Nephron progenitor cell (in vitro differentiated cells): ENCODE measurements at places on chromosomes 4 and X.

- no peaks in the 10 kb centered on the region for H3K27me3 ChIP-seq
- peaks cover 9% of the 10 kb centered on the region for H3K4me1 ChIP-seq
- H3K27ac ChIP-seq = peak overlapping the region; percentile 14
- no peak overlapping the region for H3K4me3 ChIP-seq
Measured at GRCh38 chr4:173264684-173265185, 69.4 kb downstream of the HMGB2 start.

- DNase-seq = no peak
- H3K27me3 ChIP-seq = no peaks in the 10 kb centered on the region
- no peaks in the 10 kb centered on the region for H3K36me3 ChIP-seq
- H3K4me1 ChIP-seq = no peaks in the 10 kb centered on the region
- H3K4me3 ChIP-seq = no peak overlapping the region
Measured at GRCh38 chrX:154607370-154607769, 11.7 kb downstream of the CTAG1B start.

DNA sequence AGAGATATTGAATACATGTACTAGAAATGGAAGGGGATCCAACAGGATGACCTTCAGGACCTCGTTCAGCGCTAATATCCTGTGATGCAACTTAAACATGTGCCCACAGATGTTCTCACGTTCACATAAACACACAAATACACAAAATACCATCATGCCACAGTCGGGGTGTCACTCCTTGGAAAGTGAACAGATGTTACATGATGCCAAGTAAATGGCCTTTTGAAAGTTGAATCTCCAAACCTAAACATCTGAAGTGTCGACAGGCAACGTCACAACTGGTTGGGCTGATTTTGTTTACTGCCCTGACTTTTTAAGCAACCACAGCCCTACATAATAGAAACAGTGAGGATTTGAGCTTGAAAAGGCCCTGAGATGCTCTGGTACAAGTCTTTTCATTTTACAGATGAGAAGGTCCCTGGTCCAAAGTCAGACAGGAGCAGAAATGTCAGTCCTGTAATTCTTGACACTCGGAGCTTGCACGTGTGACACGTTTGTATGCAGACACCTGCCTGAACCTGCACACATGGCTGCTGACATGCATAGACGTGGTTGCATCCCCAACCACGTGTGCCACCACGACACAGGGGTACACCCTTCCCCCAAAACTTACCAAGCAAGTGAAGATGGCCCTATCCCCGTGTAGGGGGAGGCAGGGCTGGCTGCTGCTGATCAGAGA is 23.5 kb upstream of the BCORL1 start:
- H3K36me3 ChIP-seq = no peaks in the 10 kb centered on the region
- peaks cover 27% of the 10 kb centered on the region for H3K27me3 ChIP-seq
- peak overlapping the region; percentile 41 for H3K4me3 ChIP-seq
- peaks cover 69% of the 10 kb centered on the region for H3K4me1 ChIP-seq

DNA sequence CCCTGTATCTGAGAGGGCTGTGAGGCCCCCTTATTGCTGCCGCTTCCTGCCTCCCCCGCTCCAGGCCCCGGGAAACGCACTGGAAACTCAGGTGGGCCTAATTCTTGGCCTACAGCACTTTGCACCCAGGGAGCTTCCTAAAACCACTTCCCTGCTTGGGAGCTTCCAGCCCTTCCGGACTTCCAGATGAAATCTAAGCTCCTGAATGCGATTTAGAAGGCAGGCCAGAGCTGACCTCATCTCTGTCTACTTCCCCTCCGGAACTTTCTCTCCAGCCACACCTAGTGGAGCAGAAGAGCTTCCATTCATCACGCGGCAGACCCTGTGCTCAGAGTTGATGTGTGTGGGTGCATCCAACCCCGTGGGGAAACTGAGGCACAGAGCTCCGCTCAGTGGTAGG is 84.2 kb downstream of the SORCS2 start:
- H3K27me3 ChIP-seq = peaks cover 13% of the 10 kb centered on the region
- peak overlapping the region; percentile 45 for H3K27ac ChIP-seq
- H3K36me3 ChIP-seq = peaks cover 4% of the 10 kb centered on the region
- H3K4me1 ChIP-seq = peaks cover 84% of the 10 kb centered on the region
- no peak for DNase-seq

- peaks cover 6% of the 10 kb centered on the region for H3K4me1 ChIP-seq
- H3K4me3 ChIP-seq = no peak overlapping the region
- H3K27me3 ChIP-seq = no peaks in the 10 kb centered on the region
- DNase-seq = no peak
- no peaks in the 10 kb centered on the region for H3K36me3 ChIP-seq
Measured at GRCh38 chrX:50865311-50865710, 45.2 kb upstream of the BMP15 start.

- H3K4me3 ChIP-seq = no peak overlapping the region
- no peak for DNase-seq
- no peaks in the 10 kb centered on the region for H3K36me3 ChIP-seq
- H3K27me3 ChIP-seq = no peaks in the 10 kb centered on the region
- no peaks in the 10 kb centered on the region for H3K4me1 ChIP-seq
- no peak overlapping the region for H3K27ac ChIP-seq
Measured at GRCh38 chr4:86386817-86387415, 27.1 kb upstream of the MAPK10 start.

DNA sequence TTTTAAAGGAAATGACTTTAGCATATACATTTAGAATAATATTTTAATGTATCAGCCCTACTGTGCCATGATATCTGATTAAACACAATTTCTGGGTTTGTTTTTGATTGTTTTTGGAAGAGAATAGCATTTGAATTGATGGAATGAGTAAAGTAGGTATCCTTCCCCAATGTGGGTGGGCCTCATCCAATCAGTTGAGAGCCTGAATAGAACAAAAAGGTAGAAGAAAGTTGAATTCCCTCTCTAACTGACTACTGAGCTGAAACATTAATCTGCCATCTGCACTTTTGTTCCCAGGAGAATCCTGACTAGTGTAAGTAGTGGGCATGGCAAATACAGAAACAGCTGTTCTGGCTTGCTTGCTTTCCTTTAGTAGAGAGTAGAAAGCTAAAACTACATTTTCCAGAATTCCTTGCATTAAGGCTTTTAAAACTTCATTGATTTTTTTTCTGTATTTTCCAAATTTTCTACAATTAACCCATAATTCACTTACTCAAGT is 9.7 kb upstream of the SEC24D start:
- peaks cover 9% of the 10 kb centered on the region for H3K4me1 ChIP-seq
- H3K27me3 ChIP-seq = peaks cover 2% of the 10 kb centered on the region
- no peak for DNase-seq
- no peak overlapping the region for H3K27ac ChIP-seq
- no peak overlapping the region for H3K4me3 ChIP-seq

GRCh38 chr4:173466101-173466500 is 63.9 kb downstream of the HAND2 start:
- H3K27ac ChIP-seq = no peak overlapping the region
- H3K27me3 ChIP-seq = no peaks in the 10 kb centered on the region
- no peak overlapping the region for H3K4me3 ChIP-seq

DNA sequence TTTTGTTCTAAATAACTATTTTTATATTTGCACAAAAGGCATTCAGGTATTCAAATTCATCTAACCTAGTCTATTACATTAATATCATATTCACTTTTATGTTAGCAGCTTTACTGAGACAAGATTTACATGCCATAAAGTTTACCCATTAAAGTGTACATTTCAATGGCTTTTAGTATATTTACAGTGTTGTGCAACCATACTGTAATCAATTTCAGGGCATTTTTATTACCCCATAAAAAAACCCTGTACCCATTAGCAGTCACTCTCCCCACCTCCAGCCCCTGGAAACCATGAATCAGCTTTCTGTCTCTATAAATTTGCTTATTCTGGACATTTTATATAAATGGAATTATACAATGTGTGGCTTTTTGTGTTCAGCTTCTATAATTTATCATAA is 95.9 kb upstream of the IL1RAPL1 start:
- no peak overlapping the region for H3K4me3 ChIP-seq
- H3K36me3 ChIP-seq = no peaks in the 10 kb centered on the region
- no peak overlapping the region for H3K27ac ChIP-seq

DNA sequence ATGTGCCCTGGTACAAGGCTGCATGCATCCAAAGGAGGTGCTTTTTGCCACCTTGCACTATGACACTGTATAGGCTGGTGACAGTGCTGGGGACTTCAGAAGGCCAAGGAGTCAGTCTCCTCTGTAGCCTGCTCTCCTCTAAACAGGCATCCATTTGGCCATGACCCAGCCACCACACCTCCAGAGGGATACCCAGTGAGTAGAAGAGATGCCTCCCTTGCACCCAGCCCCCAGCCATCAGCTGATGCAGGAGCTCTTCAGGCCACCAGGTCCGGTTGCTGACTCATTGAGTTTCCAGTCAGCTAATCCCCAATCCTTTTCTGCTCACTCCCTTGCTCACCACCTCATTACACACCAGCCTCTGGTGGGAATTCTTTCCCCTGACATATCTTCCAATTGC is 99.8 kb downstream of the PJA1 start:
- no peaks in the 10 kb centered on the region for H3K36me3 ChIP-seq
- H3K4me3 ChIP-seq = no peak overlapping the region
- H3K27me3 ChIP-seq = peaks cover 12% of the 10 kb centered on the region
- H3K27ac ChIP-seq = no peak overlapping the region

DNA sequence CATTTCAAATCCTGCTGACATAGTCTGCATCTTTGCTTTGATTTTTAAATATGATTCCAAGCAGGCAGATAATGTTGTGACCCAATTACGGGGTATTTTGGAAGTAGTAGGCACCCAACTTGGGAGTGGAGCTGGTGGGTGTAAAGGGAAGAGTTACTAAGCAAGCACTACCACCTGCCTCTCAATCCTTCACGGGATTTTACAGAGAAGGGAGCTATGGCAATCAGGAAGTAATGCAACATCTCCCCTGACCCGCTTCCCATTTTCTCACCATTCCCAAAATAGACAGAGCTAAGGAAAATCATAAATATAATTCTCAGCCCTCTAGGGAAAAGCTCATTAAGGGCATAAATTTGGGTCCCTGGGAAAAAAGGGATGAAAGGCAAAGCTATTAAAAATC is 9.2 kb downstream of the APBB2 start:
- no peak overlapping the region for H3K4me3 ChIP-seq
- H3K27ac ChIP-seq = no peak overlapping the region
- no peak for DNase-seq
- peaks cover 4% of the 10 kb centered on the region for H3K36me3 ChIP-seq
- H3K4me1 ChIP-seq = peaks cover 19% of the 10 kb centered on the region
- peaks cover 11% of the 10 kb centered on the region for H3K27me3 ChIP-seq

- peaks cover 34% of the 10 kb centered on the region for H3K27me3 ChIP-seq
- no peak for DNase-seq
- H3K36me3 ChIP-seq = no peaks in the 10 kb centered on the region
- peaks cover 2% of the 10 kb centered on the region for H3K4me1 ChIP-seq
Measured at GRCh38 chr4:185137233-185137925, 5.7 kb upstream of the SLC25A4 start.

DNA sequence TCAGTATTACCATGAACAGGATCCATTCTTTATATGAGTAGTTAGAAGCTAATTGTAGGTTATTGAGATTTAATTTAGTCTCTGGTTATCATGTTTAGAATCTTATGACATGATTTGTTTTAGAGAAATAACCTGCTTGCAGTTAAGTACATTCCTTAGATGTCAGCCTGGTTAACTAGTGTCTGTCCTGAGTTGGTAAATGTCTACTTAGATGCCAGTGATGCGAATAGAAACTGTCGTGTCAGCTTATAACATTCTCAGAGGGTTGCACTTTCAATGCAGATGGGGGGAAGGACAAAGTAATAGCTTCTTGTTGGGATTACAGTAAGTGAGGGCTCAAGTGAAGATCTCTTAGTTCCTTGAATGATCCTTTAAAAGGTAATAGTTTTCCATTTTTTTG is 227.8 kb upstream of the SPRY1 start:
- DNase-seq = no peak
- H3K36me3 ChIP-seq = peaks cover 15% of the 10 kb centered on the region
- no peak overlapping the region for H3K4me3 ChIP-seq
- H3K4me1 ChIP-seq = peaks cover 5% of the 10 kb centered on the region
- no peak overlapping the region for H3K27ac ChIP-seq
- no peaks in the 10 kb centered on the region for H3K27me3 ChIP-seq

DNA sequence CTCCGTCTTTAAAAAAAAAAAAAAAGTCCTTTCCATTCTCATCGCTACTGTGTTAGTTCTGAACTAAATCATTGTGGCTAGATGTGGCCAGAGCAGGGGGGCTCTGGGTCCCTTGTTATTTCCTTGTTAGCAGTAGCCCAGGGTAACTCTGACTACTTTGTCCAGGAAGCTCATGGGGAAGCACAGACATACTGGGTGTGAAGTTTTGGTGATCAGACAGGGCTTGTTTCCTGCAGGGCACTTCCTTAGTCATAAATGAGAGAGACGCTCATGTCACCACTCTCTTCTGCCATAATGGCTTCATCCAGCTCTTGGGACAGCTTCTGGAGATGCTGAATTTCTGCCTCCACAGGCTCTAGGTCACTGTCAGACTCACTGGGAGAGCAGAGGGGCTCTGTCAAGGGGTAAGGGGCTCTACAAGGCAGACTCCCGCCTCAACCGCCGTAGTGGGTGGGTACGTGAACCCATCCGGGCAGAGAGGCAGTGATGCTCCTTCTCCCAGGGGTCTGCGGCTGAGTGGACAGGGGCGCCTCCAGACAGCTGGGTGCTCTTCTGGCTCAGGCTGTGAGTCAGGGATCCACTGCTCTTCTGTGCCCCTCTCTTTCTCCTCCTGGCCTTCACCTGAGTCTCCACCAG is 12.9 kb downstream of the STIM2 start:
- H3K27ac ChIP-seq = no peak overlapping the region
- H3K27me3 ChIP-seq = no peaks in the 10 kb centered on the region
- H3K36me3 ChIP-seq = peaks cover 18% of the 10 kb centered on the region
- DNase-seq = no peak
- H3K4me3 ChIP-seq = no peak overlapping the region

- no peaks in the 10 kb centered on the region for H3K4me1 ChIP-seq
- no peak for DNase-seq
- H3K4me3 ChIP-seq = no peak overlapping the region
- H3K36me3 ChIP-seq = no peaks in the 10 kb centered on the region
- no peak overlapping the region for H3K27ac ChIP-seq
Measured at GRCh38 chr4:175946472-175947116, 119.0 kb upstream of the WDR17 start.

- peaks cover 37% of the 10 kb centered on the region for H3K36me3 ChIP-seq
- no peak for DNase-seq
- H3K27me3 ChIP-seq = no peaks in the 10 kb centered on the region
- H3K4me1 ChIP-seq = peaks cover 35% of the 10 kb centered on the region
- H3K4me3 ChIP-seq = no peak overlapping the region
Measured at GRCh38 chr4:140018931-140019618, 134.9 kb downstream of the MAML3 start.

- H3K4me3 ChIP-seq = no peak overlapping the region
- H3K27me3 ChIP-seq = no peaks in the 10 kb centered on the region
- H3K36me3 ChIP-seq = no peaks in the 10 kb centered on the region
- peak overlapping the region; percentile 26 for H3K27ac ChIP-seq
Measured at GRCh38 chr4:144709793-144710525, 64.0 kb downstream of the HHIP start.

DNA sequence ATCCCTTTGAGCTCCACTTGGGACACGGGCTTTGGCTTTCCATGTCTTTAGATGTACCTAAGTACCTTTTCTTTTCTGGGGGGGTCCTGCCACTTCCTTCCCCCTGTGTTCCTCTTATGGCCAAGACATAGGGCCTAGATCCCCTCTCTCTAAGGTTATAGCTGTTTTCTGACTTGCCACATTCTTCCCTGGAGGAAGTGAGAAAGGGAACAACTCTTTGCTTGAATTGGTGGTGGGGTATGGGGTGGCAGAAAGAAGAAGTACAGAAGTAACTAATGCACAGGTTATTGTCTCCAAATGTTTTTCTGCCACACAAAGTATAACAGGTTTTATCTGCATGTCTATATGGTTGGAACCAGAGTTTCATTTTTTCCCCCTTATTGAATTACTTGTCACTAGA is 29.7 kb upstream of the DIPK2B start:
- H3K4me3 ChIP-seq = no peak overlapping the region
- H3K36me3 ChIP-seq = no peaks in the 10 kb centered on the region
- H3K27me3 ChIP-seq = peaks cover 7% of the 10 kb centered on the region
- H3K4me1 ChIP-seq = no peaks in the 10 kb centered on the region

- no peak overlapping the region for H3K4me3 ChIP-seq
- no peaks in the 10 kb centered on the region for H3K4me1 ChIP-seq
- no peak overlapping the region for H3K27ac ChIP-seq
Measured at GRCh38 chr4:79848329-79848728, 224.7 kb downstream of the ANTXR2 start.
